NCI-H146 (cell line): ENCODE measurements at places on chromosomes 6 and 20.
A peak's percentile ranks its signal among the peaks of the same experiment; 100 is the strongest.

GRCh38 chr6:126210398-126211075, 129.4 kb upstream of the CENPW start:
- DNase-seq = no peak

DNA sequence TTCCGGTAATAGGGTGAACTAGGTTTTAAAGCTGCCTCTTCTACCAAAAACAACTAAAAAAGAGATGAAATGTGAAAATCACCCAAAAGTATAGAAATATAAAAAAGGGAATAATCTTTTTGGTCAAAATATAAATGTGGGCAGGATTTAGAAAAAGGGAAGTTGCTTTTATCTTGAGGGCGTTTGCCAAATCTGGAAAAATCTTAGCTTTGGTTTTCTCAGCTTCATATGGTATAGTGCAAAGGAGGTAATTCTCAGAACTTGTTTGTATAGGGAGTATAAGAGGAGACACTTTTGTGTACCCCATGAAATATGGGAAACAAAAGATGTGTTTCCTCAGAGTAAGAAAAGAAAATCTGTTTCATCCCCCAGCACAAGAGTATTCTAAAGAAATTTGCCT, 54.2 kb upstream of the TRIM26 start:
- no peak for DNase-seq

- no peak for DNase-seq
Observed at GRCh38 chr6:158863646-158864045, 44.5 kb upstream of the EZR start.

DNA sequence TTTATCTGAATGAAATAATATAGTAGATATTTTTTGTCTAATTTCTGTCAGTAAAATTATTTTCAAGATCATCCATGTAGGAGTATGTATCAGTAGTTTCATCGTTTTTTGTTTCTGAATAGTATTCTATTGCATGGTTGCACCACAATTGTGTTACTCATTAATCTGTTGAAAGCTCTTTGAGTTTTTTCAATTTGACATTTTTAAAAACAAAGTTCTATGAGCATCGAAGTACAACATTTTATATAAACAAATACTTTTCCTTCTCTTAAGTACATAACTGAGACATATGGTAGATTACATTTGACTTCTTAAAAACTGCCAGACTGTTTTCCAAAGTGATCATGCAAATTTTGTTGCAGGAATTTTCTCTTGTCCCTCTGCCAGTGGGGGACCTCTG, 1113.1 kb upstream of the CITED2 start:
- no peak for DNase-seq

DNA sequence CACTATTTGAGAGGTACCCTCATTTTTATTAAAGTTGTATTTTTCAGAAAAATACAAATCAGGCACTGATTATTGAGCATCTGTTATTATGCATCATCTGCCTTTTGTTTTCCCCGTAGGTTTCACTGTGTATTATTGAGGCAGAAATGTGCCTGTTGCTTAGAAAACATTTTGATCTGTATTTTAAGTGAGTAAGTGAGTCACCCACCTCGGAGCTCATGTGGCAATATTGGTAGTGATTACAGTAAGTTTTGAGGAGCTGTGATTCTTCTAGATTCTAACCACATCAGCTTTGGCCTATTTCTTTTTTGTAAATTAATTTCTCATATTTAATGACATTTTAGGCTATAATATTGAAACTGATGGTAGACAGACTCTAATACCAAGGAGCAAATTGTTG, 59.6 kb upstream of the LAMP5 start:
- DNase-seq = no peak

- peak; percentile 24 for DNase-seq
Observed at GRCh38 chr6:119348748-119349360, 707 bp downstream of the MAN1A1 start.

- DNase-seq = peak; percentile 100
Observed at GRCh38 chr6:157229713-157230112, 93.6 kb downstream of the TMEM242 start.

- no peak for DNase-seq
Observed at GRCh38 chr6:141415896-141416295, 716.8 kb upstream of the GJE1 start.

- no peak for DNase-seq
Observed at GRCh38 chr20:38623061-38623460, 21.5 kb downstream of the ARHGAP40 start.

- DNase-seq = peak; percentile 46
Observed at GRCh38 chr6:17291778-17292177, 10.6 kb downstream of the RBM24 start.

DNA sequence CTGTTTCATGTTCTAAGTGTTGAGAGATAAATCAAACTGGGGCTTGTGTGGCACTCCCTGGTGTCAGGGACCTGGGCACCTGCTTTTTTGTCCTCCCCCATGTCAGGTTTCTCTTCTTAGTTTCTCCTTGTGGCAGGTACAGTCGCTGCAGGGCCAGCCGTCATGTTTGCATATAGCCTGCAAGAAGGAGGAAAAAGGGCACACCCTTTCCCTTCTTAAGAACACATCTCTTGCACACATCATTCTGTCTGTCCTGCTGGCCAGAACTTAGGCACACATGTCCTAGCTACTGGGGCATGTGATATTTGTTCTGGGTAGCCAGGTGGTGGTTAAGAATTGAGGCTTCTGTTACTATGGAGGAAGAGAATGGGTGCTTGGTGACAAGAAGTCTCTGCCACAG, 27.9 kb downstream of the CDC5L start:
- DNase-seq = no peak

DNA sequence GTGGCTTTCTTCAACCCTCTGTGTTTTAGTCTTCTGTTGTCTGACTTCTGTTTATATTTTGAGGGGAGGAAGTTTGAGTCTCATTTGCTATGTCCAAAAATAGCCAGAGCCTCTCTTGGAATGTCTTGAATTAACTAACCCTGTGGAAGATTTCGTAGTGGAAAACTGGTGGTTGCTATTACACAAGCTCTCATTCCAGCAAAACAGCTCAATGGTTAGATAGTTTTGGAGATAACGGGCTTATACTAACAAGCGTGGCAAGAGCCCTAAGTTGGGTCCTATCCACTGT, 1.6 kb downstream of the CCN2 start:
- no peak for DNase-seq

GRCh38 chr6:97399208-97399607, 116.2 kb upstream of the MMS22L start:
- no peak for DNase-seq

- no peak for DNase-seq
Observed at GRCh38 chr6:161526794-161527193, 252.9 kb upstream of the AGPAT4 start.

- no peak for DNase-seq
Observed at GRCh38 chr20:11153819-11154218, 480.0 kb upstream of the JAG1 start.

GRCh38 chr6:35034411-35035191, 106.5 kb downstream of the TCP11 start:
- peak; percentile 8 for DNase-seq

- peak; percentile 13 for DNase-seq
Observed at GRCh38 chr20:62244644-62245108, 6.4 kb downstream of the OSBPL2 start.

GRCh38 chr20:48716086-48716485, 111.7 kb downstream of the PREX1 start:
- DNase-seq = no peak

GRCh38 chr6:118736440-118736839, 85.0 kb upstream of the CEP85L start:
- DNase-seq = no peak

GRCh38 chr6:137290601-137291261, 71.5 kb upstream of the IFNGR1 start:
- DNase-seq = no peak

DNA sequence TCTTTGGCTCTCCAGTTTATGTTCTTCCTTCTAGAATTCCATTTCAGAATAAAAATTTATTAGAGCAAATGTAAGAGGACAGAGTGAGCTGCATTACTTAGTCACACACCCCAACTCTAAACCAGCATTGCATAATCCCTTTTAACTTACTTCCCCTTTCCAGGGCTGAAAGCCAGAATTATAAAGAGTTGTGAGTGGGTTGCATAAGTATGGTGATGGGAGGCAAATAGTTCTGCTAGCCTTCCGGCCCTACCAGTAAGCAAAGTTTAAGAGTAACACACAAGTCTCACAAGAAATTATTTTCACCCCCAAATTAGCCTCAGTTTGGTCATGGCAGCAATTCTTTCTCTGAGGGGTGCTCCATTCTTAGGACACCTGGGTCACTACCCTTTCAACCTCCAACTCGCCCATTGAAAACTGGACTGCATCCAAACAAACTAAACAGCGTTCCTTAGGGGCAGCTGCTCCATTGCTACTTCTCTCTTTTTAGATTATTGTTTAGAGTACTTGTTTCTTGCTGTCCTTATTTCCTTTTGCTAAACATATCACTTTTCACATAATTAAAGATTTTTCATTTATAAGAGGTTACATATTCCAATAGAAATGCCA, 1.6 kb downstream of the KIAA0408 start:
- DNase-seq = no peak

GRCh38 chr6:12865117-12865516, 148.6 kb downstream of the PHACTR1 start:
- no peak for DNase-seq

- DNase-seq = no peak
Observed at GRCh38 chr6:38349795-38350194, 289.9 kb downstream of the BTBD9 start.

- DNase-seq = peak; percentile 77
Observed at GRCh38 chr6:138377844-138378243, at the start of gene SMIM28. SMIM28 (plus strand) TSS chr6:138377905; CDS start chr6:138378073, 168 bp downstream.

- no peak for DNase-seq
Observed at GRCh38 chr6:50610562-50610961, 102.8 kb upstream of the TFAP2D start.

DNA sequence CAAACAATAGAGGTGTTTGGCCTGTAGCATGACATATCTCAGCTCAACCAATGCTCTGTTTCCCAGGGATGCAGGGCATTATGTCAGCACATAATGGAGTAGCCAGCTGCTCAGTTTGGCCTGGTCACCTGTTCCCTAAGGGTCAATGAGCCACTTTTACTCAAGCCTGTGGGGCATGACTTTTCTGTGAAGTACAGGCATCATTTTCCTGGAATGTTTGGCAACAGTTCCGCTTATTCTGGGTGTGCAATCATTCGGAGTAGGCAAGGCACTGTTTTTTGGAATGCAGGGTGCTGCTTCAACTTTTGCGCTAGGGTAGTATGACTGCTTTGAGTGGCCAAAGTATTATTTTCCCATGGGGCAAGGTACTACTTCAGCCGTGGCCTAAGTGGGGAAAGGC, 665.4 kb downstream of the EPHA7 start:
- no peak for DNase-seq

DNA sequence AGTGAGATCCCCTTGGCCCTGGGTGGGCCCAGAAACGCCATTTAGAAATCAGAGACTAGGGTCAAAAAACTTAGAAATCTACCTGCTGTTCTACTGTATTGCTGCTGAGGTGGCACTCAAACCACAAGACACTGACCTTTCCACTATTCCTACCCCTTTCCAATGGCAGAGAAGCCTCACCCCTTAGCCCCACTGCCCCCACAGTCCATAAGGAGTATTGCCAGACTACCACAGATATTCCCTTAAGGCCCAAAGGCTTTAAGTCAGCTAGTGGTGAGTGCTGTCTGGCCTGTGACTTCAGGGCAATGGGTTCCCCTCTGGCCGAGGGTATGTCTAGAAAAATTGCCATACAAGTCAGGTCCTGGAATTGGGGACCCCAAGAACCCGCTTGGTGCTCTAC, 656.1 kb downstream of the COL12A1 start:
- no peak for DNase-seq

DNA sequence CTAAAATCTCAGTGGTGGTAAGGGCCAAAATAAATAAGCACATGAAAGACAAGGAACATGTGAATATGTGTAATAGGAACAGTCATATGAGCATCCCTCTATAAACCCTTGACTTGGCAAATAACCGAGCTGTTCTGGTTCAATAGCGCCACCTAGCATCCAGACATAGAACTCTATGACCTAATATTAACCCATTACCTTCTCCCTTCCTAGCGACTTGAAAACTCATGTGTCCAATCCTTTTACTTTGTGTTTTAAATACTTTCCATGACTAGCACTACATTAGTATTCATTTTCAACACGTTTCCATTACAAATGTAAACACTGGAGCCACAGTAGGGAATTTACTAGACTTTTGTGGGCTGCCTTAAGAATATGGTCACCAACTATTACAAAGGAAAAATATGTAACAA, 279.7 kb downstream of the UST start:
- peak; percentile 82 for DNase-seq

- no peak for DNase-seq
Observed at GRCh38 chr6:113788586-113788985, 68.6 kb upstream of the MARCKS start.

GRCh38 chr6:63690221-63690620, 54.6 kb downstream of the PHF3 start:
- DNase-seq = no peak

- DNase-seq = no peak
Observed at GRCh38 chr20:48845721-48846306, 18.0 kb upstream of the PREX1 start.

- peak; percentile 67 for DNase-seq
Observed at GRCh38 chr6:166253281-166253681, 54.9 kb downstream of the PRR18 start.

DNA sequence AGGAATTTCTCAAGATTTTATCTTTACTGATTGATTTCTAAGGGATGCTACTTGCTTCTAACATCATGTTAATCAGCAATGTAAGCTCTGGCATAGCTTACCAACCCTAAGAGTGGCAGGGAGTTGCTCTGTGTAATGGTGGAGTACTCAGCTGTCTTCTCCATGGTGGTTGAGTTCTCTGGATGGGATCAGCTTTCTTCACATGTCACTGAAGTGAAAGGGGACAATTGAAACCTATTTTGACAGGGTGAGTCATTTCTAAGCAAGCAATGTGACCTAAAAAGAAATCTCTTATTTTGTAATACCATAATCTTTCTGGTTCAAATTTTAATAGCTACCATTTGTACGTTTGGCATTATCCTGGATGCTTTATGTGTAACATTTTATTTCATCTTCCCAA, 430.4 kb downstream of the GJA1 start:
- no peak for DNase-seq

DNA sequence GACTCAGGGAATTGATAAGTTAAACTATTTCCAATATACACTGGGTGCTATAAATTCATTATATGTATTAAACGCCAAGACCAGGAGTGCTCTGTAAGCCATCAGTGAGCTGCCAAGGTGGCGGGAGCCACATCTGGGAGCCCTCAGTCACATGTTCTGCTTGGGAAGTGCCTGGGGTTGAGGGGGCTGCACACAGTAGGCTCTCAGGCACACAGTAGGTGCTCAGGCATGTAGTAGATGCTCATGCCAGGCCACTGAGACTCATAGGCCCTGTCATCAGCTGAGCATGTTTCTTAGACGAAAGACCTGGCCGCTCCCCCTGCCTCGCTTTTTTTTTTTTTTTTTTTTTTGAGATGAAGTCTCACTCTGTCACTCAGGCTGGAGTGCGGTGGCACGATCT, 83.3 kb upstream of the BHLHE23 start:
- DNase-seq = no peak

DNA sequence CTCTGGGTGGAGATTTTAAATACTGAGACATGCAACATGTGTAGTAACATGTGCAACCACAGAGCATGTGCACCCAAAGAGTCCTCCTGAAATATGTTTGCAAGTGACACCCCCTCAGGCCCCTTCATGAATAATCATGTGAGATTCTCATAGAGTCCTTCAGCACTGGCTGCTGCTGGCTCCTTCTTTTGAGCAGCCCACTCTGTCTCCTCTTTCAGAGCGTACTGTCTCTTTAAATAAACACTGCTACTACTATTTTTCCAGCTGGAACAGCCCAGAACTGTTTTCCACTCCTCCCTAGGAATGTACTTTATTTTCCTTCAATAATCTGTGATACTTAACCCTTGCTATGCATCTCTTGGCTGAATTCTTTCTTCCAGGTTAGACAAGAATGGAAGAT, 42.0 kb downstream of the HLA-DRB5 start:
- no peak for DNase-seq
